Activated CD4-positive, CD25-positive, alpha-beta regulatory T cell treated with anti-CD3 and anti-CD28 coated beads, Interleukin-2, amount 50 U/mL, for 72 hours (primary cell): ENCODE measurements at places on chromosomes 2 and 18.

GRCh38 chr18:71673498-71673897 lies 870.6 kb downstream of the CBLN2 start:
- no peak for DNase-seq

DNA sequence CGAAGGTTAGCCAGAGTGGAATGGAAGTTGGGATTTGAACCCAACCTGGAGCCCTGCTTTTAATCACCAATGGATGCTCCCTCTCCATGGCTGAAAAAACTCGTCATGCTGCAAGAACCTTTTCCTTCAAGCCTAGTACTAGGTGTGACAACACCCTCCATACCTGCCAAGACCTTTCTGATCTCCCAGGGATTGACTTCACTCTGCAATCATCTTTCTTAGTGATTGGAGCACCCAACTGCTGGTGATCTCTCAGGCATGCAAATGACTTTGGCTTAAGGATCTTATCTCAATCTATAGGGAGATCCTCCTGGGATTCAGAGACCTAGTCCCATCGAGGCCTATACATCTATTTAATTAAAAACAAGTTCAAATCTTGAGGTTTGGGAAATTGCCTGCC lies 23.5 kb upstream of the ITGB6 start:
- no peak for DNase-seq

DNA sequence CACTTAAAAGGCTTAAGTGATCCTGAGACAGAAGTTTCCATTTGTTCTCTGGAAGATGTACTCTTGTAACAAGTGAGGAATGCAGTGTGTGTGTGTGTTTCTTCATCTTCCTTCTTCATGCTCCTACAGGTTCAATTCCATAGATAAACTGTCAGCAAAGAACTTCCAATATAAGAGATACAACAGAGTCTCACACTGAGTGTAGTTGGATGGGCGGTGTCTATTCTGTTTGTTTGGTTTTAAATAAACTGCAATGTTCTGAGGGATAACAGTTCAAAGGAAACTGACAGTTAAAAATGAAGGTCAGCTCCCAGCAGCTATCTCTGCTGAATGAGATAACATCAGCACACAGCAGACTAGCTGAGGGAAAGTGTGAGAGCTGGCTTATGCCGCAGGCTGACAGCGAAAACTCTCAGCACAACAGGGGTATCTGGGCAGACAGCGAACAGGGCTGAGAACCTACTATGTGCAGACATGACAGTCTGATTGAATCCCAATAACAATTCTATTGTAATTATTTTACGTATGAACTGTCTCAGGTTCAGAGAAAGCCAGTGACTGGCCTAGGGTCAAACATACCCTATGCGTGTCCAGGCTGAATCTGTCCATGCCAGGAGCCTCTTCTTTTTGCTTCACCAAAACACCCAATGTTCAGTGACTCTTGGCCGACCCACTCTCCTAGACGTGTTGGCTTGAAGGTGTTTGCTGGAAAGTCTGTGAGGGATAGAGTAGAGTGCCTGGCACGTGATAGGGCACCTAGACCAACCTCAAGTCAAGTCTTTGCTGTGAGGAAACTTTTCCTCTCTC lies 201.9 kb upstream of the TRIB2 start:
- DNase-seq = no peak

DNA sequence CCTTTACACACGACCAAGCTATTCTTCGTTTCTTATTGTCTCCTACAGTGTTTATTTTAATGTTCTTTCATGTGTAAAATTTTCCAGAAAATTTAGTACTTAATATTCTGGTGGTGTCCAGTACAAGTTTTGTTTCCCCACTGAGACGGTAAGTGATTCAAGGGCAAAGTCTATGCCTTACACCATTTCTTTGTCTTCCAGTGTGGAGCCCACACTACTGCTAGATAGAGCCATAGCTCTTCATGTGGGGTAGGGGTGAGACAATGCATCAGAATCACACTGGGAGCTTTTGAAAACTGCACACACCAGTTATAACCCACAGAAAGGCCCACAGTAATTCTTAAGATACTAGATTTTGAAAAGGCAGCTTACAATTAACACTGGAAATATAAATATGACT lies 125.6 kb downstream of the TDRD15 start:
- no peak for DNase-seq

DNA sequence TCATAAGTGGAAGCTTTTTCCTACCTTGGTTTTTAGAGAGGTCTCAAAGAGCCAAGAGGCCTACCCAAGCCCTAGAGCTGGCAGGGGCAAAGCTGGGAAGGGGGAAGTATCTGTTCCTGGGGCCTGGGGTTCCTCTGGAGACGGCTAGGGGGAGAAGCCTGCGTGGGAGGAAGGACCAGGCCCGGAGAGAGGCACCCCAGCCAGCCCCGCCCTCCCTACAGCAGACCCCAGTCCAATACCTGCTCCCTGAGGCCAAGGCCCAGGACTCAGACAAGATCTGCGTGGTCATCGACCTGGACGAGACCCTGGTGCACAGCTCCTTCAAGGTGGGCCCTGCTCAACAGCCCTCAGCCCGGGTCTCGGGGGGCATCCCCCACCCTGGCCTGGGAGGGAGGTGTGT lies 2.2 kb downstream of the CTDSP1 start:
- no peak for DNase-seq

DNA sequence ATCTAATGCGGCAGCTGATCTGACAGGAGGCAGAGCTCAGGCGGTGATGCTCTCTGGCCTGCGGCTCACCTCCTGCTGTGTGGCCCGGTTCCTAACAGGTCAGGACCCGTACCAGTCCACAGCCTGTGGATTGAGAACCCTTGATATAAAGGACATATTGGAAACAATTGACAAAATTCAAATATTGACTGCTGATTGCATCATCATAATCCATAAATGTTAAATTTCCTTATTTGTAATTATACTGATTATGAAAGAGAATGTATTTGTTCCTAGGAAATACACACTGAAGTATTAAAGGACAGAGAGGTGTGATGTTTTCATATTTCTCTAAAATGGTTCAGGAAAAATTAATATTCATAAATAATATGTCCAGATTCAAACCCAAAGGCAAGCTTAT lies 63.8 kb upstream of the SRD5A2 start:
- DNase-seq = no peak

- DNase-seq = no peak
Observed at GRCh38 chr2:143954844-143955243, 565.1 kb downstream of the ZEB2 start.

DNA sequence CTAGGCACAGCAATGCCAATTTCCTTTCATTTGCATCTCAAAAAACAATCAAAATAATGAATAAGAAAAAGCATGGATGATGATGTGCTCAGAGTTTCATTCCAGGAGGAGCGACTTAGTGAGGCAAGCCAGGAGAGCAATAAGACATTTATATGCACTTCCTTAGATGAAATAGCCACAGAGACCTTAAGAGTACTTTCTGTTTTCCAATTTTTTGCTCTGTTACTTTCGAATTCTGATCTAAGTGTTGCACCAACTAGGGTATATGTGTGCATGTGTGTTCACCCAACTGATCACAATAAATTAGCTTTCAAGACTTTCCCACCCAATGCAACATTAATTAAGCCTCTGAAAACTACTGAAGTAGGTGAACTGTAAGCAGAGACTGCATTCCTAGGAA lies 709 bp downstream of the RAB27B start:
- DNase-seq = no peak

- DNase-seq = no peak
Observed at GRCh38 chr2:159157361-159158209, 128.9 kb downstream of the WDSUB1 start.

GRCh38 chr2:232287316-232287715 lies 91.2 kb upstream of the ALPP start:
- DNase-seq = no peak

DNA sequence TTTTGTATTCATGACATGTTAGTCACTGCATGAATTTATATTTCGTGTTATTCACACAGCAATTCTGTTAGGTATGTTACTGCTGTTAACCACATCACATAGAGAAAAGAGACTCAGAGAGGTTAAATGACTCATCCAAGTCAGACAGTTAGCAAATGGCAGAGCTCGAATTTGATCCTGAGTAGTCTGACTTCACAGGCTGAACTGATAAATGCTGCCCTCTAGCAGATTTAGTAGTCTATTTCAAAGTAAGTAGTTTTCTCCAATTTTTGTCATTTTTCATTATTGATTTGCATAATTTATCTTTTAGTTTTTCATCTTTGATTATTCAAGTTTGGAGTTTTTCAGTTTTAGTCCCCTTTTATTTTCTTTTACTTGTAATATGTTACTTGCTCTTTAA lies 58.3 kb downstream of the WDR7 start:
- DNase-seq = no peak

DNA sequence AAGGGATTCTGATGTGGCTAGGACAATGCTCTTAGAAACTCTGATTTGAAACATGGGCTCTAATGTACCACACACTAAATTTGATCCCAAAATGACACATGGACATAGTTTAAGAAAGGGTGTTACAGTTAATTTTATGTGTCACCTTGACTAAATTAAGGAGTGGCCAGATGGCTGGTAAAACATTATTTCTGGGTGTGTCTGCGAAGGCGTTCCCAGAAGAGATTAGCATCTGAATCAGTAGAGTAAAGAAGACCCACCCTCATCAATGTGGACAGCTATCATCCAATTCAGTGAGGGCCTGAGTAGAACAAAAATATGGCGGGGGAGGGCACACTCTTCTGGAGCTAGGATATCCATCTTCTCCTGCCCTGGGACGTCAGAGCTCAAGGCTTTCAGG lies 283.1 kb upstream of the CHAC2 start:
- no peak for DNase-seq

DNA sequence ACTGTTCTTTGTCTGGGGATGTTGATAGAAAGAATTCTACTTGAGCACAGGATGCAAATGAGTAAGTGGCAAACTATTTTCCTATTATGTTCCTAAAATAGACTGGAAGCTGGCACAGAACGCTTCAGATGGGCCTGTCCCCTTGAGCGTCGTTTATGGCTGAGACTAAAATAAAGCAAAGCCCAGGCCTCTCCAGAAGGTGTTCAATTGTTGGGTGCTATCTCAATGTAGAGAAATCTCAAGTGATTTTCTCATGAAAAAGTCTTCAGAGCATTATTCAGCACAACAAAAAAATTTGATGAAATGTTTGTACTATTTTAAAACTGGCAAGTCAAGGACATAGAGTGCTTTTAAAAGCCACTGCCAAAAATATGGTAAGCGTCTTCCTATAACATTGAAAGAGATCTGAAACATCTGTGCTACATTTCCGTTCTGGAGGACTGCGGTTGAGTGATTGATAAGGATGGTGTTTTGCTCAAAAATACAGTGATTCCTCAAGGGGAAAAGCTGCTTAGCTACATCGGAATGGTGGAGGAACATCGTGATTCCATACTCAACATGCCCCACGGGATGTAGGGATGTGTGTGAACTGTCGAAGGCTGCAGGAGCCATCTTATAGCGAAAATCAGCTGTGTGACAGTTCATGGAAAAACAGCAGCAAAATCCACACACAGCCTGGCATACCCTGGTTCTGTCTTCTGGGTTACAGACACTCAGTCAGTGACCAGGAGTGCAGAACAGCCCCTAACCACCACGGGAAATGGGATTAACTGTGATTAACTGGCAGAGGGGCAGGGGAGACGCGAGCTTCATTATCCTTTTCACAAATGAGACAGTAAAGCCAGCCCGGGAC lies 10.4 kb upstream of the LRRFIP1 start:
- DNase-seq = no peak

GRCh38 chr2:151171186-151171585 lies 90.5 kb downstream of the RBM43 start:
- DNase-seq = no peak

- peak; percentile 74 for DNase-seq
Observed at GRCh38 chr2:96164459-96165184, 19.4 kb upstream of the DUSP2 start.

DNA sequence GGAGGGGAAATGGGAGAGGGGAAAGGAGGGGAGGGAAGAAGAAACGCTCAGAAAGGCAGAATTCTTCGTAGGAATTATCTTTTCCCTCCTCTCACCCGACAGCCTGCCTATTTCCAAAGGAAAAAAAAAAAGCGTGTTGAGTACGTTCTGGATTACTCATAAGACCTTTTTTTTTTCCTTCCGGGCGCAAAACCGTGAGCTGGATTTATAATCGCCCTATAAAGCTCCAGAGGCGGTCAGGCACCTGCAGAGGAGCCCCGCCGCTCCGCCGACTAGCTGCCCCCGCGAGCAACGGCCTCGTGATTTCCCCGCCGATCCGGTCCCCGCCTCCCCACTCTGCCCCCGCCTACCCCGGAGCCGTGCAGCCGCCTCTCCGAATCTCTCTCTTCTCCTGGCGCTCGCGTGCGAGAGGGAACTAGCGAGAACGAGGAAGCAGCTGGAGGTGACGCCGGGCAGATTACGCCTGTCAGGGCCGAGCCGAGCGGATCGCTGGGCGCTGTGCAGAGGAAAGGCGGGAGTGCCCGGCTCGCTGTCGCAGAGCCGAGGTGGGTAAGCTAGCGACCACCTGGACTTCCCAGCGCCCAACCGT lies at the start of gene GAD1:
Gene GAD1, plus strand, starts transcription at position 384 of the 589 bp plus-strand sequence. CDS start 1,705 bp downstream, outside the sequence.
- no peak for DNase-seq

DNA sequence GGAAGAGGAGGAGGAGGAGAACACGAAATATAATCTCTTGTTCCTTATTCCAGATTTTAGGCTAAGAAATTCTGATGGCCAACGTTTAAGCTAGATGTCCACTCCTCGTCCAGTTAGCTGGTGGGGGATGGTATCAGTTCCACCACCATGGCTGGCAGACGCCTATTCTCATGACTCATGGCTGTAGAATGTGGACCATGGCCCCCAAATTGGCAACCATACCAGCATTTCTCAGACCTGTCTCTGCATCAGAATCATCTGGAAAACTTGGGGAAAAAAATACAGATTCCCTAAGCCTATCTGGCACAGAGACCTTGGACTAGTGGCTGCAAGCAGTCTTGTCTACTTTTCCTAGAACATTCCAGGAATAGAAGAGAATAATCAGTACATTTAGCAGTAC lies 267.7 kb upstream of the SIX2 start:
- DNase-seq = no peak

DNA sequence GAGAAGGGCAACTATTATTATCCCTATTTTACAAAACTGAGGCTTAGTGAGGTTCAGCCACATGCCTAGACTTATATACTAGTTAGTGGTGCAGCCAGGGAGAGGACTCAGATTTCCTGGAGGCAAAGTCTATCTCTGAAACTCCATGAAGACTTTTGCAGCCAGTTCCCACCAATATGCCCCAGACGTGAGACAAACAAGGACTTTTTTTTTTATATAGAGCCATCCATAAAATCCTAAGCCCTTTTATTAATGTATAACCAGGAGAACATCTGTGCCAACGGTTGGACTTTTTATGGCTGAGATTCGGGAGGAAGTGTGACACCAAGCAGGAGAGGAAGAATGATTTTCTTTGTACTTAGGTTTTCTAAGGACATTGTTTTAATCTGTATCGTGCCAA lies 29.9 kb downstream of the LIPG start:
- no peak for DNase-seq

GRCh38 chr2:24919037-24919505 lies 966 bp downstream of the ADCY3 start:
- peak; percentile 65 for DNase-seq
